Stimulated activated CD8-positive, alpha-beta memory T cell treated with anti-CD3 and anti-CD28 coated beads, Interleukin-4, amount 100 ng/mL, for 48 hours (primary cell): ENCODE measurements at places on chromosomes 6 and 20.

- DNase-seq: peak; percentile 91
Measured at GRCh38 chr6:136643850-136644596, 93.8 kb upstream of the MAP7 start.

DNA sequence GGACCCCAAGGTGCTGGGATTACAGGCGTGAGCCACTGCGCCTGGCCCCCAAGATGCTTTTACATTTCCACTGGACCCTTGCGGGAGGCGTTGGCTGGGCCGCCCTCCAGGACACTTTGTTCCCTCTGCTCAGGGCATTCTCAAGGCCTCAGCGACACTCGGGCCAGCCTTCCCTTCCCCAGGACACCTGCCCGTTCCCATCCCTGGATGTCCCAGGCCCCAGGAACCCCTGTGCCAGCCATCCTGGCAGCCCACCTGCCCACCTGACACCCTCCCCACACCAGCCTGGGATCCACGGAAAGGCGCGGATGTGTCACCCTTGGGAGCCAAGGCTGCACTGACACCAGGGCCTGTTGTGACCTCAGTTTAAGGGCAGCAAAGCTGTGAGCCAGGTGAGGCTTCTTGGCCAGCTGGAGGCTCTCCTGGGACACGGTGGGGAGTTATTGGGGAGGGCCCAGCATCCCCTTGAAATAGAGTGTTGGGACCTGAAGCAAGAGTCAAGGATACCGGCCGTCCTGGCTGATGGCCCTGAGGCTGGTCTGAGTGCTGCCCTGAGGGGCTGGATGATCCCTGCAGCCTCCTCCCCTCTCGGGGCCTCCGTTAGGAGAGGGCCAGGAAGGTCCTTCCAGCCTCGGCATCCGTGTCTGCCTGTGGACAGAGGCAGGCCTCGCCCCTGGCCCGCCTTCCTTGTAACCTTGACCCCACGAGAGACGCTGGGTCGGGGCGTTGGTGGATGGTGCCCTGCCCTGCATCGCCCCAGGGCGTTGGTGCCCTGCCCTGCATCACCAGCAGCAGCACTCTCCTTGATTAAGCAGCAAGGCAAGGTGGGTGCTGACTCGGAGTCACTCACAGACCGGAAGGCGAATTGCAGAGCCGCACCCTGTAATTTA, 84.2 kb upstream of the BHLHE23 start:
- DNase-seq: no peak

DNA sequence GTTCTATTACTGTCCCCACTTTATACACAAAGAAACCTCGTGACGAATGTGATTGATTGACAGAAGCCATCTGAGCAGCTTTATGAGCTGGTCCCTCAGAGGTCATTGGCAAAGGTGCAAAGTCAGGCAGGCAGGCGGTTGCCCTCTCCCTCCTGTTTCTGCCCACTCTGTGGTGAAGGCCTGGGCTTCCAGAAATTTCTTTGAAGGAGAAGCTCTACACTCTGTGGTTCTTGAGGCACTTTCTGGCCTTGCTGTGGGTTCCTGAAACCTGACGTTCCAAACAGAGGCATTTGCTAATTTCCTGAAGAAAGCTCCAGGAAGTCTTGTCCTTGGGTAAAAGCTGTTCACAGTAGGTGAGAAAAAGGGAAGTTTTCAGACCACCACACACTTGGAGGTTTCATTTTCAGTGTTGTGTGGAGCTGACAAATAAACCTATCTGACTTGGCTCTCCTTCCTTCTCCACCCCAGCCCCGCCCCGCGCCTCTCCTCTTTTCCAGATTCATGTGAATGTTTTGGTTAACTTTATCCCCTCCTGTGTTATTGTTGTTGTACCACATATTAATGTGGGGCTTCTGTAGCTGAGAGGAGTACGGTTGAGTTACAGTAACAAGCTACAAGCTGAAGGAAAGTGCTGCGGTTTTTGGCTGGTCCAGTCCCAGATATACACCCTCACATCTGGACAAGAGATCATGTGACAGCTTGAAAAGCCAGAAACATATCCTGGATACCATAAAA, 274.1 kb downstream of the CLIC5 start:
- peak; percentile 58 for DNase-seq

GRCh38 chr20:39822667-39823066, 860.5 kb downstream of the DHX35 start:
- DNase-seq: no peak

GRCh38 chr6:1629316-1629715, 19.6 kb downstream of the FOXC1 start:
- DNase-seq: no peak

DNA sequence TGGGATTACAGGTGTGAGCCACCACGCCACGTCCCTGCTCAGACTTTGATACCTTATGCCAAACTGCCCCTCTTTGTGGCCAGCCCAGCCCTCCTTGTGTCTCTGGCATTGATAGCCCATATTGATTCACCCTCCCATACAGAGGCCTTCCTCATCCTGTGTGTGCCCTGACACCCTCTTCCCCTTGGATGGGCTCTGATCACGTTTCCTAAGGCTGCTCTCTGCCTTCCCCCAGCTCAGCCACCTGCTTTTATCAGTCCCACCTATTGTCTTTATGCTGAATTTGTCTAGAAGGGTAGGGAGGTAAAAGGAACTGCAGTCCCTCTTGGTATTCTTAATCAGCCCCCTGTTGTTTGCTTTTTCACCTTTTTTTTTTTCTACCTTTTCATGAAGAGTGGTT, 95.9 kb downstream of the CDKAL1 start:
- no peak for DNase-seq

DNA sequence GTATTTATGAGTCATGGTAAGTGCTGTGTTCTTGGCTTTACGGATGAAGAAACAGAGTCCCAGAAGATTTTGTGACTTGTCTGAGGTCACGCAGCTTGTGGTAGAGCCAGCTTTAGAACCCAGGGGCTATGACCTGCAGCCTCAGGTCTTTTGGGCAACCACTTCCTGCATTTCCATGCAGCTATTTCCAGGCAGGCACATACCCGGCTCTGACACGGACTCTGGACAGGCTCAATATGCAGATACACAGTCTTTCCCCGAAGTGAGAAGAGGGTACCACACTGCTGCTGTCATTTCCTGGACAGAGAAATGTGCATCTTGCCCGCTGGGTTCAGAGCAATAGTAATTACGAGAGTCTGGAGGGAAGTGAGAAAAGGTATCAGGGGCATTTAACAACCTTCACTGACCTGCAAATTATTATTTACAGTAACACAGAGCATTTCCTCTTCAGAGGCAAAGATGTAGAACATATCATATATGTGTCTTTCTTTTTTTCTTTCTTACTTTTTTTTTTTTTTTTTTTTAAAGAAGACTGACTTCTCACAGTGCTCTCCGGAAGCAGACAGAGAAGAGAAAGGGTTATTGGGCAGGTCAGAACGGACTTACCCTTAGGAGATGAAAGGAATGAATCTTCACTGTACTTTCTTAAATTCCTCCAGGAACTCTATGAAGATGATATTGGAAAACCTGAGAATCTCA, 185.1 kb downstream of the CLIC5 start:
- DNase-seq: peak; percentile 79

- no peak for DNase-seq
Measured at GRCh38 chr6:85684133-85684808, 41.6 kb upstream of the SYNCRIP start.

DNA sequence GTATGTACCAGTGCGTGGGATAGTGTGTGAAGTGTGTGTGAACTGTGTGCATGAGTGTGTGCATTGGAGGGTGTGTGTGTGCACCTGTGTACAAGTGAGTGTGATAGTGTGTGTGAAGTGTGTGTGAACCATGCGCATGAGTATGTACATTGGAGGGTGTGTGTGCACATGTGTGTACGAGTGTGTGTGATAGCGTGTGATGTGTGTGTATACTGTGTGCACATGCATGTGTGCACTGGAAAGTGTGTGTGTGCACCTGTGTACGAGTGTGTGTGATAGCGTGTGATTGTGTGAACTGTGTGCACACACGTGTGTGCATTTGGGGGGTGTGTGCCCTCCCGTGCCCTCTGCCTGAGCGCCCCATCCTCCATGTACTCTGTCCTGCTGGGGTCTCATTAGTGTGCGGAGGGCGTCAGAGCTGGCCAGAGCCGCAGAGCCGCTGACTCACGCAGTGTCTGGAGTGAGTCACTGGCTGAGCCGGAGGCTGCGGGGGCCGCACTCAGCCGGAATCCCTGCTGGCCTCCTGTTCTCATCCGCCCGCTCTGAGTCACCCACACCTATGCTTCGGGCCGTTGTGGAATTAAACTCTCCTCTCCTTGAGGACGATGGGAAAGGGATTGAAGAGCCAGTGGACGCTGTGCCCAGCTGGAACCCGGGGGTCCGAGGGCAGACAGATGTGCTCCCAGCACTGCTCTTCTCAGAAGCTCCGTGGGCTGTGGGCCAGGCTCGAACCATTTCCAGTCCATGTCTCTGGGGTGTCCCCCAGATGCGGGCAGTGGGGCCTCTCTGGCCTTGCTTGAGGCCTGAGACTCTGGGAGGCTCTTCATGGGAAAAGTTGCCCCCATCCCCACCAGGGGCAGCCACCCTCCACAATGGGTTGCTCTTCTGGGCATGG, 27.3 kb upstream of the STX16 start:
- no peak for DNase-seq

GRCh38 chr20:62339647-62340062, 27.5 kb downstream of the LAMA5 start:
- no peak for DNase-seq

DNA sequence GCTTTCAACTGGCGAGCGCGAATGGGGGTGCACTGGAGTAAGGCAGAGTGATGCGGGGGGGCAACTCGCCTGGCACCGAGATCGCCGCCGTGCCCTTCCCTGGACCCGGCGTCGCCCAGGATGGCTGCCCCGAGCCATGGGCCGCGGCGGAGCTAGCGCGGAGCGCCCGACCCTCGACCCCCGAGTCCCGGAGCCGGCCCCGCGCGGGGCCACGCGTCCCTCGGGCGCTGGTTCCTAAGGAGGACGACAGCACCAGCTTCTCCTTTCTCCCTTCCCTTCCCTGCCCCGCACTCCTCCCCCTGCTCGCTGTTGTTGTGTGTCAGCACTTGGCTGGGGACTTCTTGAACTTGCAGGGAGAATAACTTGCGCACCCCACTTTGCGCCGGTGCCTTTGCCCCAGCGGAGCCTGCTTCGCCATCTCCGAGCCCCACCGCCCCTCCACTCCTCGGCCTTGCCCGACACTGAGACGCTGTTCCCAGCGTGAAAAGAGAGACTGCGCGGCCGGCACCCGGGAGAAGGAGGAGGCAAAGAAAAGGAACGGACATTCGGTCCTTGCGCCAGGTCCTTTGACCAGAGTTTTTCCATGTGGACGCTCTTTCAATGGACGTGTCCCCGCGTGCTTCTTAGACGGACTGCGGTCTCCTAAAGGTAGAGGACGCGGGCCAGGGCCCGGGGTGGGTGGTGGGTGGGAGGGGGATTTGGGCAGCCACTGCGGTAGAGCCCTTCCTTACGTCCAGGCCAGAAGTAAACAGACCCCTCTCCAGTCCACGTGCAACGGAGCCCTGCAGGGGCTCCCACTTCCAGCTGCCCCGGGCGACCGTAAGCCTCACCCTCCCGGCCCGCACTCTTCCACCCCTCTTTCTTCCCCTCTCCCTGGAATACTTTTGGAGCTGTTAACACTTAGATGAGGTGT, 998 bp downstream of the BMP2 start:
- no peak for DNase-seq

- DNase-seq: no peak
Measured at GRCh38 chr20:47125758-47126591, 230.5 kb downstream of the ZMYND8 start.

GRCh38 chr6:18070486-18070885, 52.0 kb downstream of the NHLRC1 start:
- no peak for DNase-seq

DNA sequence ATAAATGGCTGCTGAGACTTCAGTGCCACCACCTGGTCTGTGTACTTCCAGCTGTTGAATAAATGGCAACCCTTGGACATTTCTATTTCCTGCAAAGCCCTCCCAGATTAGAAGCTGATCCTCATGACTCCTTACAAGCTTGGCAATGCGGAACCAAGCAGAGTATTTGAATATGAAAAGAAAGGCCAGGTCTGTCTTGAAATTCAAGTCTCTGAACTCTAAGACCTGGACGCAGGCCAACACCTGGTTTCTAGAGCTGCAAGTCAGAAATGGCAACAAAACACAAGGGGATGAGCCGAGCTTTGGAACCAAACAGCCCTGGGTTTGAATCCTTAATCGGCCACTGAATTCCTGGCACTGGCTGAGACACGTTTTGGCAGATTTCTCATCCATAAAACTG, 353.4 kb downstream of the PTPRT start:
- DNase-seq: no peak

- DNase-seq: peak; percentile 84
Measured at GRCh38 chr6:1554476-1555310, 55.0 kb upstream of the FOXC1 start.

DNA sequence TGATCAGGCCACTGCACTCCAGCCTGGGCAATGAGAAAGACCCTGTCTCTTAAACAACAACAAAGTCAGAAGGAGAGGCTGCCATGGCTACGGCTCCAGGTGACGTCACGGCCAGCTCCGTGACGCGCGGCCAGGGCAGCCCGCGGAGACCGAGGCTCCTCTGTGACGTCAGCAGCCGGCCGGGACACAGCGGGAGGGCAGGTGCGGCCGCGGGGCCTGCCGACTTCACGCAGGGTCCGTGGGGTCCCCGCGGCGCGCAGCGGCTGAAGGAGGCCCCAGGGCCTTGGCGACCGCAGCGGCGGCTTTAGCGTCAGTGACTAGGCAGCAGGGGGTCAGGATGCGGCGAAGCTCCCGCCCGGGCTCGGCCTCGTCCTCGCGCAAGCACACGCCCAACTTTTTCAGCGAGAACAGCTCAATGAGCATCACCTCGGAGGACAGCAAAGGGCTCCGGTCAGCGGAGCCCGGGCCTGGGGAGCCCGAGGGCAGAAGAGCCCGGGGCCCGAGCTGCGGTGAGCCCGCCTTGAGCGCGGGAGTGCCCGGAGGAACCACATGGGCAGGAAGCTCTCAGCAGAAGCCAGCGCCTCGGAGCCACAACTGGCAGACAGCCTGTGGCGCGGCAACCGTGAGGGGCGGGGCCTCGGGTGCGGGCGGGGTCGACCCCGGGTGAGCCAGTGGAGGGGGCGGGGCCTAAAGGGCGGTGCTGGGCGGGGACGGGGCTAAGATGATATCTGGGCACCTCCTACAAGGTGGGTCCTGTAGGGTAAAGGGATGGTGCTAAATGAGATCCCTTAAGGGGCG, at the start of gene SPAG4:
Gene SPAG4, plus strand, starts transcription at position 163 of the 798 bp plus-strand sequence. Its CDS starts 175 bp downstream, at position 338.
- peak; percentile 100 for DNase-seq

DNA sequence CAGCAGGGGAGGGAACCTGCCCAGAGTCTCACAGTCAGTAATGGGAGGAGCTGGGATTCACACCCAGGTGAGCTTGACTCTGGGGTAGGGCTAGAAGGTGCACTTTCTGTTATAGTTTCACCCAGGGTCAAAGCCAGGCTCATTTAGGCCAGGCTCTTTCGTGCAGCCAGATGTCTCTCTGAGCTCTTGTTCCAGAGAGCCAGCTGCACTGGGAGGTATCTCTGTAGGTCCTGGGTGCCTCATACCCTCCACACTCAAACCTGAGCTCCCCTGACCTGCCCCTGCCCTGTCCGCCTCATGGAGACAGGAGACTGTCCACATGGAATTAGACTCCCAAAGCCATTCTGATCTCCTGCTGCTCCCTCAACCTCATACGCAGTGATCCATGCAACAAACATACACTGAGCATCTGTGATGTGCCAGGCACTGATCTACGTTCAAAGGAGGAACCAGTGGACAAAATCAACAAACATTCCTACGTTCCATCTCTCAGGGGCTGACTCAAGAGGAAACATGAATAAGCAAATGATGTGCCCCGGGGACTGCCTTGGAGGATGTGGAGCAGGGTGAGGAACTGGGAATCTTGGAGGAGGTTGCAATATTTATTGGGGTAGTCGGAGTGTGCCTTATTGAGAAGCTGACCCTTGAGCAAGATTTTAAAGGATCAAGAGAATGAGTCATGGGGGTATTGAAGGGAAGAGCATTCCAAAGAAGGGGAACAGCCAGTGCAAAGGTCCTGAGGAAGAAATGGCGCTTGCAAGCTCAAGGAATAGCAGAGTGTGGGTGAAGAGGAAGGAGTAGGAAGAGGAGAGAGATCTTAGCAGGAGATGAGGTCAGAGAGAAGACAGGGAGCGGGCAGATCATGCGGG, 71.3 kb upstream of the TOX2 start:
- no peak for DNase-seq
